ENCODE measurements at places on chromosomes 3 and 15.

GRCh38 chr15:70026991-70027390, 70.7 kb downstream of the TLE3 start:
- DNase-seq, result no peak

DNA sequence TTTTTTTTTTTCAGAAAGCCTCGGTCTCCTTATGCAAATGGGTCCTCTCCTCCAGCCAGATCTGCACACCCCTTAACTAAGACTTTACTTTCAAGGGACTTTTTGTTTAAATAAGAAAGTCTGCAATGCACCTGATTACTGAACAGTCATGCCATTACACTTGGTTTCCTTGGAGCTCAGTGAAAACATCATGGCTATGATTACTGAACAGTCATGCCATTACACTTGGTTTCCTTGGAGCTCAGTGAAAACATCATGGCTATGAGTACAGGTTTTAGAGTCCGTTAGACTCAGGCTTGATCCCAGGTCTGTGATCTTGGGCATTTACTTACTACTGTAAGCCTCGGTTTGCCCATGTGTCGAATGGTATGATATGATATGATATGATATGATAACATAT, 10.1 kb downstream of the ENTPD3 start:
- no peak for DNase-seq

GRCh38 chr3:23567917-23568316, 237.8 kb upstream of the UBE2E1 start:
- DNase-seq, result peak; percentile 8

- DNase-seq, result no peak
Measured at GRCh38 chr3:114452256-114452655, 158.4 kb downstream of the TIGIT start.

- no peak for DNase-seq
Measured at GRCh38 chr15:25091421-25092158, 136.8 kb downstream of the SNRPN start.

- no peak for DNase-seq
Measured at GRCh38 chr3:42723219-42723618, 20.6 kb upstream of the HHATL start.

DNA sequence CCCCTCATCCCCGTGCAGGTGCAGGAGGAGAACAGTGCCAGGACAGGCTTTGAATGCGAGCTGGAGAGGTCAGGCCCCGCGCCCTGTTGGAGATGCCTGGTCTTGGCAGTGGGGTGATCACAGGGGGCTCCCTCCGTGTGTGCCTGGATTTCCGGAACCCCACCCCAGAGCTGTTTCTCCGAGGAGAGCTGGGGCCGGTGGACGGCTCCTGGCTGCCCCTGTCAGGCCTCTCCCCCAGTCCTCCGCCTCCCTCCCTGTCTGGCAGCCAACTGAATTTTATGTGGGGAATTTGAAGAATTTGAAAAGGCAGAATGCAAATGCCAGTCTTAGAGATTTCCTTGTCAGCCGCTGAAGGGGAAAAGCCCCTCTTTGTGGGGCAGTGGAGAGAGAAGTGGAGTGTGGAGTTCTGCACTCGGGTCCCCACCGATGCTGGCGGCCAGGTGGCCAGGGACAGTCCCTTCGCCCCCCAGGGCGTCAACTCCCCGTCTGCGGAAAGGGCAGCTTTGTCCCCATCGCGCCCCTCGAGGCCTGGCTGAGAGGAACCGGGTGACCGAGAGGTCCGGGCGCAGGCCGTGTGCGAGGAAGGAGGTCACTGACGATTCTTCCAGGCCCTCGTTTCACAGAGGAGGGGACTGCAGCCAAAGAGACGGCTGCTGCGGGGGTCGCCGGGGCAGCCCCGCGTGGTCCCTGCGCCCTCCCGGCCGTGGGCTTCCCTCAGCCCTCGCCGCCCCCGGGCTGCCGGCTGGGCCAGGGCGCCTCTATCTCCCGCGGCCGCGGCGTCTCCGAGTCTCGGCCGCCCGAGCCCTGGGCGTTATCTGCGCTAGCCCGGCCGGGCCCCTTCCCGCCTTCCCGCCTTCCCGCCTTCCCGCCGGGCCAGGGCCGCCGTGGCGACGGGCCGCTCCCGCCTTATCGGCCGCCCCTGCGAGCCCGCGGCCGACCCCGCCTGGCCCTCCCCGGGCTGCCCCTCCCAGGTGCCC, 56.0 kb upstream of the LCTL start:
- no peak for DNase-seq

DNA sequence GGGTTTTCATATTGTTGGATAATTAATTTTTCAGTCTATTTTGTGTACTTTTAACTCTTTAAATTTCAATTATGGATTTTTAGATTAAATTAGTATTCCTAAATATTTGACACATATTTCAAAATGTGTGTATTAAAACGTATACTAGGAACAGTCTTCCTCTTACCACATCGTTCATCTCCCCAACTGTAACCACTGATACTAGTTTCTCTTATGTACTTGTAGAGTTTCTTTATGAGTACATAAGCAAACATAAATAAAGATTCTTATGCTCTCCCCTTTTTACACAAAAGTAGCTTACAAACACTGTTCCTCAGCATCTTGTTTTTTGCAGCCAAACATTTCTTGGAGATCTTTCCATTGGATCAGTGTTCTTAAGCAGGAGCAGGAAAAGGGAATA, 45.9 kb downstream of the CMSS1 start:
- no peak for DNase-seq

GRCh38 chr15:70100474-70101341, 3.0 kb upstream of the TLE3 start:
- DNase-seq, result no peak

- no peak for DNase-seq
Measured at GRCh38 chr3:147740928-147741327, 331.8 kb downstream of the ZIC1 start.

GRCh38 chr3:129514110-129514509, 14.3 kb upstream of the RHO start:
- no peak for DNase-seq

DNA sequence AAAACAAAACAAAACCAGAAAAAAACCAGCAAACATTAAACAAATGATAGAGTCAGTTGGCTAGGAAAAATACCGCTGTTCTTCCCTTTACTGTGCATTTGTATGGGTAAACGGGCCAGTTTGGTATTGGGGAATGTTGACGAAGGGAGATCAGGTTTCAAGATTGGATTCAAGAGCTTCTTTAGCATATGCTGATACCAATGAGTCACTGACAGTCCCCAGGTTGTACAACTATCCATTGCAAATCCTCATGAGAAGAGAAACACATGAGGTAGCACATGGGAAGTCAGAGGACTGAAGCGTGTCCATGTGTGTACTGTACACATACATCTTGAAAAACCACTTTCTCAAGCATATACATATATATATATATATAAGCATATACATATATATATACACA, 25.6 kb downstream of the TIGIT start:
- no peak for DNase-seq
